ENCODE measurements at places on chromosomes 3 and 15.

DNA sequence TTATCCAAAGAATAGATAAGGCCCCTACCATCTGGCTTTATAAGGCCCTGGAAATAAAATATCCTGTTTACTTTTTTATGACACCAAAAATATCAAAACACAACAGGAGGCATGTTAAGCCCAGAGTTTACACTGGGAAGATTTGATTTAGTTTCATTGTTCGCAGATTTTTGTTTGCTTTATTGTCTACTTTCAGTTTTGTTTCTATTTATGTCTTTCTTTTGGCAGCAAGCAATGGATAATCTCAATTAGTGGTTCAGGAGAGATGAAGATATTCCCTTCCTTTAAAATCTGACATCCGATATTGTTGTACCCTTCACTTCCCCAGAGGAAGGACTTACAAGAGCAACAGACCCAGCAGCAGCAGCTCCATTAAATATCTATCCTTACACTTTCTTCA, 249.4 kb upstream of the ARPP21 start:
- DNase-seq, result no peak

DNA sequence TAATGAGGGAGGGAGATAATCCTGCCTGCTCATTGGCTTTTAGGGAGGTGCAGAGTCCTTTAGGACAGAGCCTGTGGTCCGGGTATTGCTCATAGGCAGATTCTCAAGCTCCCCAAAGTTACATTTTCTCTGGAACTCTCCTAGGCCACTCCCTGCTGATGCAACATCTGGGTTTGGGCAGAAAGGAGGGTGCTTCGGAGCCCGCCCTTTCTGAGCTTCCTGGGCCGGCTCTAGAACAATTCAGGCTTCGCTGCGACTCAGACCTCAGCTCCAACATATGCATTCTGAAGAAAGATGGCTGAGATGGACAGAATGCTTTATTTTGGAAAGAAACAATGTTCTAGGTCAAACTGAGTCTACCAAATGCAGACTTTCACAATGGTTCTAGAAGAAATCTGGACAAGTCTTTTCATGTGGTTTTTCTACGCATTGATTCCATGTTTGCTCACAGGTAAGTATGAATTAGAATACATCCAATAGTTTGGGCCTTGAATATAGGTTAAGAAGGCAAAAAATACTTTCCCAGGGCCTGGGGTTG, at the start of gene IL20RB:
Gene IL20RB, plus strand, starts transcription at position 233 of the 538 bp plus-strand sequence. Its CDS starts 131 bp downstream, at position 364.
- no peak for DNase-seq

DNA sequence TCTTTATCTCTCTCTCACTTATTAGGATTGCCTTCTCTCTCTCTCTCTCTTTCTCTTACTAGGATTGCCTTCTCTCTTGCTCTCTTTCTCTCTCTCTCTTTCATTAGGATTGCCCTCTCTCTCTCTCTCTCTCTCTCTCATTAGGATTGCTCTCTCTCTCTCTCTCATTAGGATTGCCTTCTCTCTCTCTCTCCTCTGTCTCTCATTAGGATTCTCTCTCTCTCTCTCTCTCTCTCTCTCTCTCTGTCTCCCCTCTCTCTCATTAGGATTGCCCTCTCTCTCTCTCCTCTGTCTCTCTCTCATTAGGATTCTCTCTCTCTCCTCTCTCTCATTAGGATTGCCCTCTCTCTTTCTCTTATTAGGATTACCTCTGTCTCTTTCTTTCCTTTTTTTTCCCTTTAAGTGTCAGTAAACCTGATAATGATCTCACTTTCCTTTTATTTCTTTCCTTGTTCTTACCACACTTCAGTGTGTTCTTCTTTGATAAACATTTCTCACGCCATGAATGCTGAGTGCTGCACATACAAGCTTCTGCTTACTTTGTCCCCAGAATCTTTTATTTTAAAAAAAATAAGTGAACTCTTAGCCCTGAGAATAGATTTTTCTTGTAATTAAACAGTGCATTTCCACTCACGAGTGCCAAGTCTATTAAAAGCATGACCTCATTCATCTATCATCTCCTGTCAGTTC, 243.4 kb upstream of the TBC1D5 start:
- no peak for DNase-seq

DNA sequence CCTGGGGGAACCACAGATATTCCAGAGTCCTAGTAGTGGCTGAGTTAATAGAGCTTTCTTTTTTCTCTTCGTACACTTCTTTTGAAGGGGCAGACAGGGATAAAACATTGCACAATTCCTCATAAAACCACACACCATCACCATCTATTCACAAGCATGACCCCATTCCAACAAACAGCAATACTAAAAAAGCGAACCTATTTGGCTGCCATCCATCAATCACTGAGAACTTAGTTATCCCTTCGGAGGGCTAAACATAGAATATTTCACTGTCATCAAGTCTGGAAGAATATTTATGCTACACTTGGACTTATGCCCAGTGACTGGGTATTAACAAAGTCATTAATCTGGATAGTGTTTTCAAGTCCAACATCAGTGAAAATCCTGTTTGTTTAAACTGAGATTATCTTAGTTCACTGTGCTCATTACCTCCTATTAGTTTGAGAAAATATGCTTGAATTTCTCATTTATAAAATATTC, 80.3 kb upstream of the PRTG start:
- DNase-seq, result no peak

GRCh38 chr15:73621286-73621826, 11.8 kb downstream of the NPTN start:
- DNase-seq, result no peak

- DNase-seq, result no peak
Measured at GRCh38 chr3:10311710-10312109, 9.2 kb downstream of the SEC13 start.

GRCh38 chr3:40464339-40465110, 7.4 kb downstream of the RPL14 start:
- no peak for DNase-seq

- no peak for DNase-seq
Measured at GRCh38 chr15:78264304-78265136, at the start of gene DNAJA4. DNAJA4 (plus strand) TSS chr15:78264562; CDS start chr15:78264764, 202 bp downstream.

DNA sequence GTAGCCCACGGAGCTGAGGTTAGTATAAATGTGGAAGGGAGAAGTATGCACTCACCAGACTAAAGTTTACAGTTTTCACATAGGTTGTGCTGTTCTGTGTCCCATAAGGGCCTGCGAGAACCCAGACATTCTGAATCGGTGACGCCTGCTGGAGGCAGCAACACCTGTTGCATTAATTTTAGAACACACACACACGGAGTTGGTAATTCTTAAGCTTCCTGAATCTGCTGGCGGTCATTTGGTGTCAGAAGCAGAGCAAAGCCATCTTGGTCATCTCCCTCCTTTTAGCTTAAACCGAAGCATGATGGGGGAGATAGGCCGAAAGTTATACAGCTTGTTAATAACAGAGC, 41.1 kb upstream of the AP3B2 start:
- DNase-seq, result no peak

DNA sequence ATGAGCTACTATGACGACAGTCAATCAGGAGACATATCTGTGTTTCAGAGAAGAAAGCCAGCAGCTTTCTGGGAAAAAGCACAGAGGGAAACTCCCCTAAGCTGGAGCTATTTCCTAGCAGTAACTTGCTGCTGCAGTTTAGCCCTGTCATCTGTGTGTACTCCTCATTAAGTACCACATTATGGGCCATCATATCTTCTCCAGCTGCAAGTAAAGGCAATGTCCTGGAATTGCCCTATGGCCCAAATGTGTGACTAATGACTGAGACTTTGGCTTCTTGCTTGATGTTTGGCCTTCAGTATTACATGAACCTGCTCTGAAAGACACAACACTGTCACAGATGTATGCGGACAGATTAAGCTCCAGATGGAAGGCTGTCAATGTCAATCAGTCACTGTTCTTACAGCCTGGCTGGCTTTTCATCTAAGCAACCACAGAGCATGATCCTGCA, 190.8 kb downstream of the FHIT start:
- DNase-seq, result no peak
